ENCODE measurements at places on chromosomes 5 and 9.

- DNase-seq = no peak
Measured at GRCh38 chr9:138117836-138118235, 240.3 kb downstream of the CACNA1B start.

DNA sequence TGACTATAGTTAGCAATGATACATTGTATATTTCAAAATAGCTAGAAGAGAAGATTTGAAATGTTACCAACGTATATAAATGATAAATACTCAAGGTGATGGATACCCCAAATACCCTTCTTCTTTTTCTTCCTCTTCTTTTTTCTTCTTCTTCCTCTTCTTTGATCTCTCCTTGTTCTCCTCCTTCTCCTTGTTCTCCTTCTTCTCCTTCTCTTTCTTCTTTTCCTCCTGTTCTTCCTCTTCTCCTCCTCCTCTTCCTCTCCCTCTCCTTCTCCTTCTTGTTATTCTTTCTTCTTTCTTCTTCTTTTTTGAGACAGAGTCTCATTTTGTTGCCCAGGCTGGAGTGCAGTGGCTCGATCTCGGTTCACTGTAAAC is 616 bp upstream of the SPEF2 start:
- no peak for DNase-seq

DNA sequence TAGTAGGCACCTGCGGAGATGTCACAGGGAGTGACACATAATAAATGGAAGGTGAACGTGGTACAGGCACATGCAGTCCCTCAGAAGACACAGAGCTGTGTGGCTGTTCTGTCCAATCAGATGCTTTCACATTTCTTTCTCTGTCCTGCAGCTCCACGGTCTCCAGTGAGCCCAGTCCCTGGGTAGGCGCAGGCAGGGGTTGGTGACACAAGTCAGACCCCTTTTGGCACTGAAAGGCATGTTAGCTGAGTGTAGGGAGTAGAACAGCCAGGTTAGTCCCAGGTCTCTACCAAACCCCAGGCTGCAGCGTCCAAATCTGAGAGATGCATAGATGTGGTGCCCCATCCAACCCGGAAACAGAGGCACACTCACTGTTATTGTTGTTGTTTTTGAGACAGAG is 2.8 kb downstream of the SLC31A2 start:
- DNase-seq = no peak

DNA sequence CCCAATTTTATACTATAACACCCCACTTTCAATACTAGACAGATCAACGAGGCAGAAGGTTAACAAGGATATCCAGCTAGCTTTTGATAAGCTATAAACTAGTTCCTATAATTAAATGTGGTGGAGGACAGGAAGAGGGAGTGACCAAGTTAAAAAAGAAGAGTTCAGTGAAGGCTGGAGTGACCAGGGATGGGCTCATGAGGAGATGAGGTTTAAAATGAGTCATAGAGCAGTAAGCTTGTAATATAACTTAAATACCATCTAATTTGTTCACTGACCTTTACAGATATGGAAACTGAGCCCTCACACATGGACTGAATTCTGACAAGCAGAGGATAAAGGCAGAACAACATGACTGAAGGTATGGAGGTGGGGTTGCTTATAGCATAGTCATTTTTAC is 284.5 kb downstream of the SPATA31D1 start:
- DNase-seq = no peak

GRCh38 chr5:31861601-31862000 is 222.7 kb downstream of the PDZD2 start:
- no peak for DNase-seq

GRCh38 chr5:122940890-122941289 is 95.5 kb downstream of the SNX24 start:
- no peak for DNase-seq

GRCh38 chr5:177371120-177372033 is 12.9 kb upstream of the SLC34A1 start:
- no peak for DNase-seq

GRCh38 chr5:74199436-74200210 is 440.9 kb downstream of the ENC1 start:
- no peak for DNase-seq

DNA sequence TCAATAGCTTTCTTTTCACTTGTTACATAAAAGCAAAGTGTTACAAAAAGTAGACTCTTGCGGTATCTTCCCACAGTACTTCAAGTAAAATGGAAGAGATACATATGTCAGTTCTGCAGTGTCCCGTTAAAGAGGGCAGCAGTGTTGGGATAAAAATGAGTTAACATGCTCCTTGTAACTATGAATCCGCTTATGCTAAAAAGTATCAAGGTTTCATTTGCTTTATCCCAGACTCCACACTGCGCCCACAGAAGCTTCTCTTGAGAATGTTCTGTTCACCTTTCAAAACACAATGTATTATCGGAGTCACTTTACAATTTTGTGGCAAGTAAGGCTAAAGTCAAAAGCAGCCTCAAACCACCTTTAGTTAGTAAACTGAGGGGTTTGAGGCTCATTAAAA is 790 bp downstream of the PTAR1 start:
- DNase-seq = no peak

GRCh38 chr5:15391704-15392397 is 108.1 kb upstream of the FBXL7 start:
- no peak for DNase-seq

DNA sequence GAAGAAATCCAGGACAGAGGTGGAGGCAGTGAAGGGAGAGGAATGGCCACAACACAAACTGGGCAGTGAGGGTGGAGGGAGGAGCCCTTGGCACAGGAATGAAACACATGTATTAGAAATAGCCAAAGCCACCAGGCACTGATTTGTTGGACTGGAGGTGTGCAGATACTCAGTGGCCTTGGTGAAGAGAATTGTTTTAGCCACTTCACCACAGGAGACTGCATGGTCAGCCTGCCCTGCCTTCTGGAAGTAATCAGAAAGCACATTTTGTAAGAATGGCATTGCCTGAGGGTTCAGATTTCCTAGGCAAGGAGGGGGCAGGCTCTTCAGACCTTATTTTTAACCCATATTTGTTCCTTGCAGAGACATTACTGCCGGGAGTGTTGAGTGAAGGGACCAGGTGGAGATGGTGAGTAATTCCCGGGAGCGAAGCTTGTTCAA is 2.2 kb downstream of the SGCD start:
- no peak for DNase-seq

- DNase-seq = no peak
Measured at GRCh38 chr5:3131161-3131560, 379.7 kb upstream of the IRX2 start.

GRCh38 chr5:107467137-107467932 is 203.4 kb downstream of the EFNA5 start:
- DNase-seq = no peak

DNA sequence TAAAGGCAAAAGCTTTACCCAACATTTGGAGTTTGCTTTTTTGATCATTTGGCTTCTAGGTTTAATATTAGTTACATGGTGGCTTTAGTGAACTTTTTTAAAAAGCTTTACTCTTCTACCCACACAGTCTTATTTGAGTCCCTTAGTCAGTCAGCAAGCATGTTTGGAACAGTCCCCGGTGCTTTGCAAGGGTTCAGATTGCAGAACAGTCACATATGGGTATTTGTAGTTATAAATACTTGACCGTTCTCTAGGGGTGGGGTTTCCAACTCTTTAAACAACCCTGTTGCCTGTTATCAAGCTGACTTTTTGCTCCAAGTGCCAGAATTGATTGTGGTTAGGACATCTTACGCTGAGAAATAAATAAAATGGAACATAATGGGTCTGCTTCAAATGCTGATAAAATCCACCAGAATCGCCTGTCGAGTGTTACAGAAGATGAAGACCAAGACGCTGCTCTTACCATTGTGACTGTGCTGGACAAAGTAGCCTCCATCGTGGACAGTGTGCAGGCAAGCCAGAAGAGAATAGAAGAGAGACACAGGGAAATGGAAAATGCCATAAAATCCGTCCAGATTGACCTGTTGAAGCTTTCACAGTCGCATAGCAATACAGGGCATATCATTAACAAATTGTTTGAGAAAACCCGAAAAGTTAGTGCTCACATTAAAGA is at the start of gene CAVIN4:
TSS of gene CAVIN4 (plus strand) at position 304 of the 673 bp plus-strand sequence. CDS start at position 369, 65 bp downstream.
- no peak for DNase-seq

DNA sequence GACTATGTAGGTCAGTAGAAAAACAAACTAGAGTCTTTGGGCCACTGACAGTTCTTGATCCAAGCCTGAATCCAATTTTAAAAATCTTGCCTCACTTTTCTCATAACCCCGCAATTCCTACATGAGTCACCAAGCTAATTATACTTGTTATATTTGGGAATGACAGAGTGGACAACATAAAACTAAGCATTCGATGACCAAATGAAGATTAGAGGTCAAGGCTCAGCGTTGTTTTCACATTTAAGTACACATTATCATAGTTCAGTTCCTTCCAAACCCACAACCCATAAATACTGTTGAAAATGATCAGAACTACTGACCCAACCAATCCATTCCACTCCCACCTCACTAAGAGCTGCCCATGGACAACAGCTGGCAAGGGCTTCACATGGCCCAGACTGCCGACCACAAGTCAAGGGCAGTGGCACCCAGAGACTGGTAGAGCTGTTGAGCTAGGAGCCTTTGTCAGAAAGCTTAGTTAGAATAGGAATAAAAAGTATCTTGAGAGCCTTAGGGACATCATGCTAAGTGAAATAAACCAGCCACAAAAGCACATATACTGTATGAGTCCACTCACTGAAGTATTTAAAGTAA is 64.2 kb downstream of the MYO10 start:
- DNase-seq = no peak

- DNase-seq = no peak
Measured at GRCh38 chr9:128121924-128122808, 5.4 kb downstream of the PTGES2 start.
